Stimulated activated CD4-positive, alpha-beta T cell treated with anti-CD3 and anti-CD28 coated beads, TNF-alpha, amount 100 ng/mL, for 48 hours (primary cell): ENCODE measurements at places on chromosomes 12 and 14.

- DNase-seq, result no peak
Measured at GRCh38 chr12:47991106-47992061, 12.9 kb downstream of the COL2A1 start.

GRCh38 chr12:64352181-64352580 is 38.4 kb downstream of the C12orf56 start:
- no peak for DNase-seq

GRCh38 chr14:52950410-52950897 is 396 bp downstream of the FERMT2 start:
- no peak for DNase-seq

GRCh38 chr12:56126732-56127239 is 1.3 kb upstream of the ESYT1 start:
- DNase-seq, result no peak

DNA sequence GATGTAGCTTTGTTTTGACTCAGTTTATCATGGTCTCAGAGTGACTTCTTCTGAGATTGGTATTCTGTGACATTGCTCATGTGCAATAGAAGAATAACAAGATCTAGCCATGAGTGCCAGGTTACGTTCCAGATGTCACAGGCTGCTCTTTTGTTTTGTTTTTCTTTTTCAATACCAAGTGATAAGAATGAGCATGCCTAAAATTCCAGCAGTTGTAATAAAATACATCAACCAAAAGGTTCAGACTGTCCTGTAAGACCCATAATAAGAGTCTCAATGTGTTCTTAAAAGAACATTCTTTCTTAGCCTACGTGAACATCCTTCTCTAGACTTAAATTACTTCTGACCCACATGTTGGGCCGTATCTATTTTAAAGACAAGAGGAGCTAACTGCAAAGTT is 669.2 kb downstream of the DIO2 start:
- DNase-seq, result no peak
